ENCODE measurements at places on chromosomes 2 and 18. TPM values are rescaled to one million over a fixed set of nuclear protein-coding genes. Genes with fewer than 3 reads are reported as not detected.
A peak's percentile ranks its signal among the peaks of the same experiment; 100 is the strongest.

DNA sequence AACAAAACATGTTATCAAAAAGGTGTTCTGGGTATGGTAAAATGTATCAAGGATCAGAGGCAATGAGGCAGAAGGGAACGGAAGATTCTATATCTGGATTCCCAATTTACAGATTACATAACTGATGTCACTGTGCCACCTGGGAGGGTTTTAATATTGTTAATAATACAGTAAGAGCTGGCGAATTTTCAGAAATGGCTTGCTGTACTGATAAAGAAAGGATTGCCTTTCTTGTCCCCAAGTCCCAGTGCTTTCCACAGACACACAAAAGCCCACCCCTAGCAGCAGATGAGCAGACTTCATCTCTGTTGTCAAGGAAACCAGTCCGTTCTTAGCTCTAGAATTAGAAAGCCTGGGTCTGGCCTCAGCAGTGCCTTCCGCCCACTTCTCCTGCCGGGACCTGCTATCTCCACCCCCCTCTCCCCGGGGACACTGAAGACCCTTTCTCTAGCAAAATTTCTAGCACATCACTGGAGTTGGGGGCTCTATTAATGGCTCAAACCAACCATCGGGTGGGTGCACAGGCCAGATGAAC lies 34.3 kb downstream of the ADD2 start:
- no peak for DNase-seq

PSMA8 gene
- total RNA-seq = not detected

- DNase-seq = no peak
These were observed 319.1 kb upstream of the MEX3C start for GRCh38 chr18:51516478-51517038.

DNA sequence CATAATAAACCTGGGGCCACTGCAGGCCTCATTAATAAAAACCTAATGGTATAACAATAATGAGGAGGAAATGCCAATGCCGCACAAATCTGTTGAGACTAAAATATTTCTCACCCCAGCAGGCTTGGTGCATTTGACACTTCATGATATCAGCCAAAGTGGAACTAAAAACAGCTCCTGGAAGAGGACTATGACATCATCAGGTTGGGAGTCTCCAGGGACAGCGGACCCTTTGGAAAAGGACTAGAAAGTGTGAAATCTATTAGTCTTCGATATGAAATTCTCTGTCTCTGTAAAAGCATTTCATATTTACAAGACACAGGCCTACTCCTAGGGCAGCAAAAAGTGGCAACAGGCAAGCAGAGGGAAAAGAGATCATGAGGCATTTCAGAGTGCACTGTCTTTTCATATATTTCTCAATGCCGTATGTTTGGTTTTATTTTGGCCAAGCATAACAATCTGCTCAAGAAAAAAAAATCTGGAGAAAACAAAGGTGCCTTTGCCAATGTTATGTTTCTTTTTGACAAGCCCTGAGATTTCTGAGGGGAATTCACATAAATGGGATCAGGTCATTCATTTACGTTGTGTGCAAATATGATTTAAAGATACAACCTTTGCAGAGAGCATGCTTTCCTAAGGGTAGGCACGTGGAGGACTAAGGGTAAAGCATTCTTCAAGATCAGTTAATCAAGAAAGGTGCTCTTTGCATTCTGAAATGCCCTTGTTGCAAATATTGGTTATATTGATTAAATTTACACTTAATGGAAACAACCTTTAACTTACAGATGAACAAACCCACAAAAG lies 580.9 kb upstream of the TMEFF2 start:
- DNase-seq = no peak

DNA sequence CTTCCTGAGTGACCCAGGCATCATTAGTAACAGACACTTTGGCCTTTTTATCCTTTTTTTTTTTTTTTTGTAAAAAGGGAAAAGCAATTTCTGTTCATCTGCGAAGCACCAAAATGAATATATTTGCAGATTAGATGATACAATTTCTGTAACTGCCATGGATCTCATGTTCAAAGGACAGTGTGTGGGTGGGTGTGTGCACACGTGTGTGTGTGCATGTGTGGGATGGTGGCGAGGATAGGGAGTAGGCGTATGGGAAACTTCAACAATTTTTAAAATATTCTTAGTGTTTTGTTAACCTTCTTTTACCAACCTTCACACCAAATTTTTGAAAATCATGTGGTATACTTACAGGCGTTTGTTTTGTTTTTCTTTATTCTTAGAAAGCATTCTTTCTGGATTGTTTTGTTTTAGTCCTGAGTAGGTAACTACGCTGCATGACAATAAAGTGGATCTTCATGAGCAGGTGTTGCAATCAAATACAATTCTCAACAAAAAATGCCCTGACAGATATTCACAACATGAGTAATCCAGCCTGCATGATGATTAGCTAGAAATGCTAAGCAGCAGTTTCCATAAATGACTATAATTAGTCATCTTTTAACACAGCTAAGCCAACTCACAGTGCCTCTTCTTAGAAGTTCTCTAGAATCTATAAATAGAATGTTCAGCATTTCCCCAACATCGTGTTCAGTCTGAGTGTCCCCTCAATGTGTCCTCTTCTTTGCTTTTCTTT lies 53.5 kb upstream of the RMDN2 start:
- peak; percentile 78 for DNase-seq

PDE1A gene
- 1.7 TPM for total RNA-seq

- DNase-seq = no peak
These were observed 187.1 kb downstream of the ZNF407 start for GRCh38 chr18:74784752-74785151.

STON1 gene
- total RNA-seq = 25.0 TPM

DNA sequence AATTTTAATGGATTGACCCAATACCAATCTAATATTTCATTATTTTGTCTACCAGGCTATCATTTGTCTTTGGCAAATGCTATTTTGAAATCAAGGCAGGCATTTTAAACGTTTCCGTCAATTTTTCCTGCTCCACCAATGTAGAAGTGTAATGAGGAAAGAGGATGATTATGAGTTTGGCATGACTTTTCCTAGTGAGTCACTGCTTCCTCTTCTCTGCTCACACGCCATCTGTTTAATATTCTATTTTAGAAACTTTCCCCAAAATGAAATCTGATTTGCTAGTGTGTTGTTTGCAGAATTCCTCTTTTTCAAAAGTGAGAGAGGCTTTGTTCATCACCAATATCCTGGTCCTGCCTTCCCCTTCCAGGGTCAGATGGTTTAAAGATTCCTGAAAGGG lies 42.5 kb upstream of the PID1 start:
- peak; percentile 20 for DNase-seq

SPDYA gene
- total RNA-seq = 1.3 TPM

- DNase-seq = no peak
These were observed 789.3 kb upstream of the FAM98A start for GRCh38 chr2:34388446-34388845.
